Activated CD4-positive, alpha-beta T cell treated with anti-CD3 and anti-CD28 coated beads, Interleukin-2, amount 50 U/mL, for 24 hours (primary cell): ENCODE measurements at places on chromosomes 1 and 21.

GRCh38 chr21:41605934-41606285 is 98.0 kb upstream of the TMPRSS2 start:
- no peak for DNase-seq

- no peak for DNase-seq
Observed at GRCh38 chr1:156578055-156578454, 1.5 kb upstream of the TTC24 start.

- no peak for DNase-seq
Observed at GRCh38 chr1:111725192-111725591, 14.0 kb downstream of the INKA2 start.

GRCh38 chr1:18166341-18166740 is 58.7 kb downstream of the IGSF21 start:
- DNase-seq, result no peak

DNA sequence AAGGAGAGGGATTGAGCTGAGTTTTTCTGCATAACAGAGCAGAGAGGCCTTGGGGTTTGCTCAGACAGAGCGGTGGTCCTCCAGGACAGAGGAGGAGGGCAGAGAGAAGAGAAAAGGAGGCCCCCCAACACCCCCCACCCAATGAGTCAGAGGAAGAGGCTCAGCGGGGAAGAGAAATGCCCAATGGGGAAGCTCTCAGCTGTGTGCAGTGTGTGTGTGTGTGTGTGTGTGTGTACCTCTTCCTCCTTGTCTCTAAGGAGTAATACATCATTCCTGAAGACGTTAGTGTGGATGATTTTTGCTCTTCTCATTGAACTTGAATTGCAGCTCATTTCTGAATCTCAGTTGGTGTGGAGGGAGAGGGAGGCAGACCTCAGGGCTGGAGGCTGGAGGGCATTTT is 8.7 kb downstream of the TMPRSS3 start:
- DNase-seq, result no peak

DNA sequence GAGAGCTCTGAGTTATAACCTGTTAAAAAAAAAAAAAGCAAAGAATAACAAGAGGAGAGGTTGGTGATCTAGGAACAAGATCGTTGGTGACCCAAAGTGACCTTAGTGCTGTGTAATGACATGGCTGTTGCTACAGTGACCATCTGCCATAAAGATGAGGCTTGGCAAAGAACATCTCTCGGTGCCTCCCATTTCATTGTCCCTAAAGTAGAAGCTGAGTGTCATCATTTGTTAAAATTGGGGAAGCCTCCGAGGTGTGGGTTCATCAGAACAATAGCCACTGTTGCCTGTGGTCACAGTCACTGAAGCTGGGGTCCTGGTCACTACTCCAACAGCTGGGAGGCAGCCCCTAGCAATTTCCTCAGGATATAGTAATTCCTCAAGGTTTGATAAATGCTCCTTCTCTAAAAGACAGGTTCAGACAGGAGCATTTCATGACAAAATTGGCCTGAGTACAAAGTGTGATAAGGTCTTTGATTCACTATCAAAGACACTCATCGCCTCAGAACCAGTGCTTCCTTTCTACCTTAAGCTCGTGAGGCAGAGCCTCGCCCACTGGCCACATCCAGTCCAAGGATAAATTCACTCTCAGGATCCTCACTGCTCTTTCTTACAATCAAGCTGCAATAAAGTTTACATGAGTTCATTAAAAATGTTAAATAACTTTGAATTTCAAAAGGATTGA is 81.9 kb upstream of the RGS2 start:
- no peak for DNase-seq
